Activated CD8-positive, alpha-beta T cell treated with anti-CD3 and anti-CD28 coated beads for 36 hours (primary cell): ENCODE measurements at places on chromosomes 7 and 10. TPM values are rescaled to one million over a fixed set of nuclear protein-coding genes. Genes with fewer than 3 reads are reported as not detected.

RTKN2 gene
- 1.4 TPM for total RNA-seq

SNX8 gene
- total RNA-seq, result 36.8 TPM

FRMPD2 gene
- total RNA-seq, result not detected

NACAD gene
- total RNA-seq, result 0.50 TPM

SLC16A12 gene
- not detected for total RNA-seq

DNA sequence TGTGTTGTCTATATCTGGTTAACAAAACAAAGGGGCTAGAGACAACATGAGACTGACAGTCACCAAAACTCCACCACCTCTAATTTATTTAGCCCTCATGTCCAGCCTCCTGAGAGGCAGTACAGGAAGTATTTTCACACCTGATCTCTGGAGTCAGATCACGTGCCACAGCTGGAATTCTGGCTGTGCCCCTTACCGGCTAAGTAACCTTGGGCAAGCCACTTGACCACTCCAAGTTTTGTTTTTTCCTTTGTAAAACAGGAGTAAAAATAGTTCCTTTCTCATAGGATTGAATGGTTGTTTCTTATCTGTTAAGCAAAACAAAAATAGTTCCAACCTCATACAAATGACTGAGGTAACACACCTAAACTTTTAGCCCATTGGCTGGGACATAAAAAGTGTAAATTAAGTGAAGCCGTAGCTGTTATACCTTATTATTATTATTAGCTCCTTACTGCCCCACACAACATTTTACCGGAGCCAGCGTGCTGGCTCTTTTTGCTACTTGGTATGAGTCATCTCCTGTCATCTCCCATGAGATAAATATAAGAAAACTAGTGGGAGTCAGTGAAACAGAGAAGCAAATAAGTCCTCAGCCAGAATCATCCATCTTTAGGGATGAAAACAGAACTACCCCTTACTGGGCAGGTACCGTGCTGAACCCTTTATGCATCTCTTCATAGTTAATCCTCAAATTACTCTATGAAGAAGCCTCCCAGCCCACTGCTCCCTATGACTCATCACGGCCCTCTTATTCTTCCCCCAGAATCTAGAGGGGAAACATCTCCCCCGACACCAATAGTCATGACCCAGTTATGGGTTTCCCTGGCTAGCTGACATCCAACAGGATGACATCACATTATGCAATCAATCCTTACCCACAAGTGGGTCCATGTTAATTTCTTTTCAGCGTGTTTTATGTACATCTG, 44.9 kb downstream of the PPP1R3C start:
- DNase-seq, result no peak

GRCh38 chr7:142722248-142722794, 27.0 kb upstream of the PRSS1 start:
- no peak for DNase-seq

- no peak for DNase-seq
These were observed 28.0 kb downstream of the DNAJC1 start for GRCh38 chr10:21975378-21975990.

GRCh38 chr7:18535810-18536415, 40.4 kb downstream of the HDAC9 start:
- DNase-seq, result no peak

- DNase-seq, result no peak
These were observed 148.7 kb upstream of the RSU1 start for GRCh38 chr10:16965740-16966447.

DNA sequence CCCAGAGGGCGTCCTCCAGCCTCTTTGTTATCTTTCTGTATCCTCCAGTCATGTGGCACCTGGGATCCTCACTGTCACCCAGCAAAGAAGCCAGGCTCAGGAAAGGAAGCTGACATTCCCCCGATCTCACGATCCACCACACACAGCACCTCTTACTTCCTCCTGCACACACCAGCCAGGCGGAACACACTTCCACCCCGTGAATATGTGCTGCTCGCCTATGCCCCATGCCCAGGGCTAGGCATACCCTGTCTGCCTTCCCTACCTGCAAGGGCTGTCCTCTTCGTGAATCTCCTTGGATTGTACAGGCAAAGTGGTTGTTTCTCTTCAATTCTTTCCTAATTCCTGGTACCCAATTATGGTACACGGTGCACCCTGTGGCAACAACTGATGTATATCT, 191.0 kb downstream of the TNS3 start:
- no peak for DNase-seq

GRCh38 chr7:46282155-46282554, 361.1 kb upstream of the IGFBP3 start:
- no peak for DNase-seq

DNA sequence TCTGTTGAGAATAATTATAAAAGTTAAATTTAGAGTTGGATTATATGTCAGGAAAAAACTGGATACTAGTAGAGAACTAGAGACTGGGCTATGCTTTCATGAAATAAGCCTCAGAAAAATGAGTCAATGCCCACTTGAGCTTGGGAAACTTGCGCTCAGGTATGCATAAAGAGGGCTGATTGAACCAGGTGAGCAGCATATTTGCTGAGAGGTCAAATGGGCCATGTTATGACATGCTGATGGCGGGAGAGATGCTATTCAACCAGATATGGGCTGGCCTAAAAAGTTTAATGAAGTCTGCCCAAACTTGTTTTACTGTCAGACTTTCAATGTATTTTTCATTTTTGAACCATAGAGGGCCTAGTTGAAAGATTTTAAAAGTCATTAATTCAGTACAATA, 837.6 kb upstream of the GHITM start:
- DNase-seq, result no peak

GRCh38 chr10:96359616-96360015, 814 bp upstream of the OPALIN start:
- no peak for DNase-seq

- DNase-seq, result no peak
These were observed 85.8 kb upstream of the NAMPT start for GRCh38 chr7:106370542-106370941.

DNA sequence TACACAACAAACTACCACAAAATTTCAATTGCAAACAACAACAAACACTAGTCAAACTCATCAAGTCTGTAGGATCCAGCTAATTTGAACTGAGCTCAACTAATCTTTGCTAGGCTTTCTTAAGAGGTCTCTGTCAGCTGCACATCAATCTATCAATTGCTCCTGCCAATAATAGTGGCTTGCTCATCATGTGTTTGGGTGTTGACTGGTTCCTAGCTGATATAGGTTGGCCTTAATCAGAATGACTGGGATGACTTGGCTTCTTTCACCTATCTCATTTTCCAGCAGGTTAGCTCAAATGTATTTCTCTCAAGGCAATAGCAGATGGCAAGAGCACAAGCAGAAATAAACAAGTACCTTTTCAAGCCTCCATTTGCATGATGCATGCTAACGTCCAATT, 370.3 kb upstream of the NFE2L3 start:
- no peak for DNase-seq

- no peak for DNase-seq
These were observed 54.6 kb downstream of the TFAM start for GRCh38 chr10:58439632-58440364.

DNA sequence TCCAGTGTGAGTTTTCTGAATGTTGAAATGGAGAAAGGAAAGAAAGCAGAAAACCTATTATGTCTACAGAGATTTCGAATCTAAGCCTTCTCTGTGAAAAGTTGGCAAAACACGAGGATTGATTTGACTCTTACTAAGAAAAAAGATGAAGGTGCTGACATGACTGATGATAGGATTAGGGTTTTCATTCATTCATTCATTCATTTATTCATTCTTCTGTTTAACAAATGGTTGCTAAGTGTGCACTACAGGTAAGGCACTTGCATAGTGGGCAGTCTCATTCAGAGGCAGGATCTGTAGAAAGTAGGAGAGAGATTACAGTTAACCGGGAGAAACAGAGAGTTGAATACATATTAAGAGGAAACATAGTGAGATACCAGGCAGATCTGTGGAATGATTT, 137.1 kb downstream of the ZNF365 start:
- DNase-seq, result no peak

DNA sequence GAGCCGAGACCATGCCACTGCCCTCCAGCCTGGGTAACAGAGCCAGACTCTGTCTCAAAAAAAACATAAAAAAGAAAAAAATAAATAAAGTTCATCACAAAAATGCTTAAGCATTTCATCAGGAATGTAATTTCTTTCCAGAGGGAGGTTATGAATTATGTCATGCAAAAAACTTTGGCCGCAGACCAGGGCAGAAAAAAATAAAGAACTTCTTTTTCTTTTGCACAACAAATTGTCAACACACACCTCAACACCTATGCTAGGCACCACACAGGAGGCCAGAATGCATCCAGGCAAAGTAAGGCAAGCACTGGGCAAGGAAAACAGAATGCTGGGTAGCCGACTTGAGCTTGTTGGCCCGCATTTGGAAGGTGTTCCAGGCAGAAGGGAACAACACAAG, 3.9 kb downstream of the C10orf62 start:
- DNase-seq, result no peak

DNA sequence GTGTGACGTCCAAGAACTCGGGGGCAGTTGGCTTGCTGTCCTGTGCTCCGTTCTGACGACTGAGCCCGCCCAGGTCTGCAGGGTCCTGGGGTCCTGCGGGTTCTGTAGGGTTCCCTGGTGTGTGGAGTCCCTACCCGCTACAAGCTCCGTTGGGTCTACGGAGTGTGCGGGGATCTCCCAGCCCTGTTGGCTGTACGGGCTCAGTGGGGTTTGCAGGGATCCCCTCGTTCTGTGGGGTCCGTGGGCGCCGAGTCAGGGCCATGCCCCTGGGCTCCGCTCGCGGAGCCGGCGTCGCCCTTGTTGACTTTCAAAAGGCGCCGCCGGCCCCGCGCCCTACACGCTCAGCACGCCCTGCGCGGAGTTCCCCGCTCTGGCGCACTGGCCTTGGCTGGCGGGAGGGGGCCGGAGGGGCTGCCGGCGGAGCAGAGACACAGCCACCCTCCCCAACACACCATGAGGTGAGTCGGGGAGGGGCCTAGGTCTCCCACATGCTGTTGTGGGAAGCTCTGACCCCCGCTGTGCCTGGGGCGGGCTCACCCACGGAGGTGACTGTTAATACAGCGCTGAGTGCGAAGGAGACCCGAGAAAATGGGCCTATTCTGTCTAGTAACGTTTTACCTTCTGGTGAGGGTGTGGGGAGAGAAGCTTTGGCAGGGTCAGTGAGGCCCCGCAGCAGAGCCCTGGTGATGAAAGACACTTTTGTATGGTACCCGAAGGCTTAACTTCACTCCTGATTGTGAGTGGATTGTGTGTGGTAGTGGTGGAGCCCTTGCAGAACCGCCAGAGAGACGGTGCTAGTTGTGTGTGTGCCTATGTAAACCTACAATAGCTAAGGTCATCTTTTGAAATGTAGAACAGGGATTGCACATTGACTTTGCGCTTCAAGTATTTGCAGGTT, 8.1 kb downstream of the TASOR2 start:
- peak; percentile 87 for DNase-seq

- DNase-seq, result no peak
These were observed 189.8 kb upstream of the PRKCQ start for GRCh38 chr10:6769704-6770417.
